ENCODE measurements at places on chromosomes 1 and 21.

- no peak for DNase-seq
Observed at GRCh38 chr1:25735956-25736529, 64.0 kb upstream of the SELENON start.

- DNase-seq: no peak
Observed at GRCh38 chr1:90382161-90382560, 334.9 kb downstream of the BARHL2 start.

GRCh38 chr1:178869119-178869697, 1.7 kb downstream of the ANGPTL1 start:
- DNase-seq: no peak

- no peak for DNase-seq
Observed at GRCh38 chr1:45658171-45658570, 28.2 kb downstream of the GPBP1L1 start.

- no peak for DNase-seq
Observed at GRCh38 chr1:162191396-162192305, 122.2 kb downstream of the NOS1AP start.

DNA sequence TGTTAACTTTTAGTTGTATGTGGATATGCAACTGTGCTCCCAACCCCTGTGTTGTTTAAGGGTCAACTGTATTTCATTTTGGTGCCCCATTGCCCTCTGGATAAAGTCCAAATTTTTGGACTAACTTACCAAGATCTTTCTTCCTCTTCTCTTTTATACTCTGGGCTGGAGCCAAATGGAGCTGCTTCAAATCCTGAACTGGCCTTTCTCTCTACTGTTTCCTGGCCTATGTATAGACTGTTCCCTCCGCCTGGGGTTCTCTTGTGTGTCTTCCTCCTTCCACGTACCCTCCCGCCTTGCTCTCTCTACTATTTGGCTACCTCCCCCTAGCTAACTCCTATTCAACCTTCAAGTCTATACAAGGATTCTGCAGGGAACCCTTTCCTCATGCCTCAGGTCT, 8.4 kb upstream of the CDC14A start:
- DNase-seq: no peak

DNA sequence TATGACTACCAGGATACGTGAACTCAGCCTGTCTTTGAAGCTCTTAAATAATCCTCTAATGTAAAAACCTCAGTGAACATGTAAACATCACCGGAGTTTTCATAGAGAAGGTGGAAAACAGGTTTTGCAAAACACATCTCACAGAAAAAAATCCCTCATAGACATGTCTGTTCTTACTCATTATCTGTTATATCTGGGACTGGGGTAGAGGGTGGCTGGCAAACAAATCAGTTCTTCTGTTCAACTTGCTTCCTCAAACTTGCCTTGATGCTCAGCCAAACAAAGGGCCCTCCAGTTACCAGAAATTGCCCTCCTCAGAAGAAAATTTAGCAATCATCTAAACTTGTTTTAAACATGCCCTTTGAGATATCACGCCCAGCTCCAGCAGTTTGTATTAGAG, 66.1 kb upstream of the CXADR start:
- no peak for DNase-seq

All from smooth muscle cell of the brain vasculature (primary cell).